NCI-H69 (cell line): ENCODE measurements at places on chromosomes 1 and 21.

- no peak for DNase-seq
These were observed 4.8 kb upstream of the TMCO1 start for GRCh38 chr1:165773324-165773965.

- DNase-seq, result no peak
These were observed 207.6 kb upstream of the HMCN1 start for GRCh38 chr1:185526344-185527307.

- DNase-seq, result no peak
These were observed 183.6 kb downstream of the HIVEP3 start for GRCh38 chr1:41735139-41735538.

GRCh38 chr1:185393815-185394214 lies 76.8 kb upstream of the IVNS1ABP start:
- DNase-seq, result no peak

- no peak for DNase-seq
These were observed 88.0 kb upstream of the IFFO2 start for GRCh38 chr1:19044471-19044870.

GRCh38 chr21:25647647-25648046 lies 8.6 kb downstream of the JAM2 start:
- no peak for DNase-seq

DNA sequence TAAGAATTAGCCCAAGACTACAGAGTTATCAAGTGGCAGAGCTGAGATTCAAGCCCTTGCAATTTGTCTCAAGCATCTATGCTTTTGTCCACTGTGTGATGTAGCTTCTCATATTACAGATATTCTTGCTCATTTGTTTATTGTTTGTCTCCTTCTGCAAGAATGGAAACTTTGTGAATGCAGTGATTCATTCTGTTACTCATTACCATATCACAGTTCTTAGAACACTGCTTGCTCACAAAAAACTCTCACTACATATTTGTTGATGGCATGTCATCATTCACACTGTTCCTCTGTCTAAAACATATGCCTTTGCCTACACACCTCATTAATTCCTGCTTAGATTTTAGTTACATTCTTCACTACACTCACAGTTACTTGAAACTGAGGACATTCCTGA lies 1198.9 kb downstream of the PLA2G4A start:
- DNase-seq, result peak; percentile 41

GRCh38 chr21:41201385-41201784 lies 33.4 kb downstream of the BACE2 start:
- no peak for DNase-seq

DNA sequence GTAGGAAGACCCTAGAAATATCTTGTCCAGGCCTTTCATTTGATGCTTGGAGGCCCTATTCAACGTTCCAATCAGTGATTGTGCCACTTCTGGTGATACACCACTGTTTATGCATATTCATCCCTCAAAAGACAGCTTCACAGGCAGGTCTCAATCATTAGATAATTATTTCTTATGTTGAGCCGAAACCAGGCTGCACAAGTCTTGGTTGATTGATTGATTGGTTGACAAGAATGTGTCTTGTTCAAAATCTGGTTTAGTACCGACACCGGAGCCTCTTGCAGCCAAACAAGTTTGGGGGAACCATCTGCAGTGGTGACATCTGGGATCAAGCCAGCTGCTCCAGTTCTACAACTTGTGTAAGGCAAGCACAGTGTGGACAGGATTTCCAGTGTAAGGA lies 20.1 kb downstream of the C8A start:
- DNase-seq, result no peak

DNA sequence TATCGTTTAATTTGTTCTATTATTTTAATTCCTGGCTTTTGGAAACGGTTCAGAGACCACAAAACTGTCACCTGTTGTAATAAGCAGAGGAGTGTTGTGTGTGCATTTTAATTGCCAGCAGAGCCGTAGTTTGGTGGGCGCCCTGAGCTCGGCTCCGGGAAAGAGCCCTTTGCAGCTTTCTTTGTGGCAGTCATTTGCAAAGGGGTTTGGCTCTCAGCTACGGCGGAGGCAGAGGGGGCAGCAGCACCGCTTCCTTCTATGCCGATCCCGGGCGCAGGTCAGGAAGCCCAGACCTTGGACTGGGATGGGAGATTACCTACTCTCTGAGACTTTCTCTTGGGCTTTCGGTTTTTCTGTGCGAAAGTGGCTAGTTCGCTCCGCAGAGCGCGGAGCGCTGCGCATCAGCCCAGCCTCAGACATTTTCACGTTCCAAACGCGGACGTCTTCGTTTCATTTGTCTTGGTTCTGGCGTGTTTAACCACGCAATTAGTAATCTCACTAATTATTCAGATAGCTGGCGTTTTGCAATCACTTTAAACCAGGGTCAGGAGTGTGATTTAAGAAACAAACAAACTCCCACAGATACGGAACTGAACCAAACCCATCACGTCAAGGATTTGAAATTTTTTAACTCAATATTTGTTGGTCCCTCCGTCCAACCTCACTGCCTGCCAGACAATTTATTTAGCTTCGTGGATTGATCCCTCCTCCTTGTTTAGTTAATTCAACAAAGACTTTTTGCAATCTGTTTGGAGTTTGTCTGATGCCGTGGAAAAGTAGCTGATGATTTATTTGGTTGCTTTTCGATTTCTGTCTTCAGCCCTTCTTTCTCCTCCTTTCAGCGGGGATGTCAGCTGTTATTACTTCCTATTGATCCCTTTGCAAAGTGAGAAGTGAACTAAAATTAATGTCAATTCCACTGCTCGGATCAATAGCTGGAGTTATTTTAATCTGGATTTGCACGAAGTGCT lies 3.9 kb downstream of the RNF220 start:
- no peak for DNase-seq

GRCh38 chr1:21027805-21028204 lies 148.9 kb downstream of the EIF4G3 start:
- DNase-seq, result no peak
